Activated CD4-positive, alpha-beta T cell treated with anti-CD3 and anti-CD28 coated beads, Interleukin-2, amount 50 U/mL, for 48 hours (primary cell): ENCODE measurements at places on chromosomes 16 and 17.

DNA sequence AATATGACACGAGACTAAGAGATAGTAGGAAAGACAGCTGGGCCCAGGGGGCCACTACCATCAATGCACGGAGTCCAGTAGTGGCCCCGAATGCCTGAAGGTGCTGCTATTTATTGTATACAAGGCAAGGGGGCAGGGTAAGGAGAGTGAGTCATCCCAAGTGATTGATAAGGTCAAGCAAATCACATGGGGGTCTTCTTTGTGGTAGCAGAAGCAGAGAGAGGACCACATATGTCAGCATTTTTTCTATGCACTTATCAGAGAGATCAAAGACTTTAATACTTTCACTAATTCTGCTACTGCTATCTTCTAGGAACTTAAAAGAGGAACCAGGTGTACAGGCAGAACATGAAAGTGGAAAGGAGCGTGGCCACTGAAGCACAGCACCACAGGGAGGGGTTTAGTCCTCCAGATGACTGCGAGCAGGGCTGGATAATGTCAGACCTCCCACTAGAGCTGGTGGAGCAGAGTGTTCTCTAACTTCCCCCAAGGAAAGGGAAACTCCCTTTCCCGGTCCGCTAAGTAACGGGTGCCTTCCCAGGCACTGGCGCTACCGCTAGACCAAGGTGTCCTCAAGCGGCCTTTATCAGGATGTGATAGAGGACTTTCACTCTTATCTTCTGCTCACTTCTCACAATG, 26.4 kb upstream of the ARL4D start:
- no peak for DNase-seq

- DNase-seq = peak; percentile 42
Observed at GRCh38 chr16:67248401-67249177, at the start of gene SLC9A5. Gene SLC9A5 (plus strand): TSS chr16:67248979. CDS start chr16:67249015, 36 bp downstream.

DNA sequence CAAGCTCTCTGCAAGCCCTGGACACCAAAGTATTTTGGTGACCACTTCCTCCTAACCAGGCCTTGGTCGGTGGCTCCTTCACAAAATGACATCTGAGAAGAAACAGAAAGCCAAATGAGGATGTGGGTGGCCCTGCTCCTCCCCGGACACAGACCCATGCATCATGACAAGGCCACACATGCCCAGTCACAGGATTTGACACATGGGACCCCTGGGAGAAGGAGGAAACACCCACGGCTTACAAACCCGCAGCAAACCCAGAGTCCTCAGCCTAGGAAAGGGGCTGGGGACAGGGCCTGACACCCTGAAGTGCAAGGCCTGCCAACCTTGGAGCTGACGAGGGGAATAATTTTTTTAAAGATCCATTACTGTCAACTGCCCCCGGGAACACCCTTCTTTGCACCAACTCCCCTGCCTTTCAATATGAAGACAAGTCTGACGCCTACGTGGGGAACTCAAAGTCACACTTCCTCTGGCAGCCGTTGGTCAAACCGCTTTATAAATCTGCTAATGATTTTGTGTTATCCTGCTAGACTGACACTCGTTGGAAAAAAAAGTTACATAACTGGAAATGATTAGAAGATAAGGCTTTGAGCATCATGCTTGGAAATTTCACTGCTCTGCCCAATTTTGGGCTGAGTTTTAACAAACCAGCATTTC, 41.3 kb downstream of the GAS7 start:
- DNase-seq = no peak

GRCh38 chr16:84786605-84787262, 33.1 kb upstream of the CRISPLD2 start:
- no peak for DNase-seq

DNA sequence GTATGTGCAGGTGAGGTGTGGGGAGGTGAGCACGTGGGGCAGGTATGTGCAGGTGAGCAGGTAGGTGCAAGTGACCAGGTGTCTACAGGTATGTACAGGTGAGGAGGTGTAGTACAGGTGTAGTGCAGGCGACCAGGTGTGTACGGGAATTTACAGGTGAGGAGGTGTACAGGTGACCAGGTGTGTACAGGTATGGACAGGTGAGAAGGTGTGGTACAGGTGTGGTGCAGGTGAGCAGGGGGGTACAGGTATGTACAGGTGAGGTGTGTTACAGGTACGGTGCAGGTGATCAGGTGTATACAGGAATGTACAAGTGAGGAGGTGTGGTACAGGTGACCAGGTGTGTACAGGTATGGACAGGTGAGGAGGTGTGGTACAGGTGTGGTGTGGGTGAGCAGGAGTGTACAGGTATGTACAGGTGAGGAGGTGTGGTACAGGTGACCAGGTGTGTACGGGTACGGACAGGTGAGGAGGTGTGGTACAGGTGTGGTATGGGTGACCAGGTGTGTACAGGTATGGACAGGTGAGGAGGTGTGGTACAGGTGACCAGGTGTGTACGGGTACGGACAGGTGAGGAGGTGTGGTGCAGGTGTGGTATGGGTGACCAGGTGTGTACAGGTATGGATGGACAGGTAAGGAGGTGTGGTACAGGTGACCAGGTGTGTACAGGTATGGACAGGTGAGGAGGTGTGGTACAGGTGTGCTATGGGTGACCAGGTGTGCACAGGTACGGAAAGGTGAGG, 12.8 kb upstream of the DBNDD1 start:
- no peak for DNase-seq

GRCh38 chr17:79849953-79850352, 10.7 kb upstream of the CBX4 start:
- DNase-seq = no peak
